Brain microvascular endothelial cell (primary cell): ENCODE measurements at places on chromosomes 4 and X.
A peak's percentile ranks its signal among the peaks of the same experiment; 100 is the strongest.

- DNase-seq, result no peak
These were observed 41.7 kb upstream of the CDKN2AIP start for GRCh38 chr4:183402771-183403170.

GRCh38 chrX:48558271-48558670 lies 16.0 kb upstream of the RBM3 start:
- peak; percentile 65 for DNase-seq

- DNase-seq, result no peak
These were observed 974.3 kb downstream of the FSTL5 start for GRCh38 chr4:161189286-161190134.

- DNase-seq, result no peak
These were observed 38.5 kb upstream of the POU3F4 start for GRCh38 chrX:83469551-83469950.

- peak; percentile 24 for DNase-seq
These were observed 2184.4 kb upstream of the AGA start for GRCh38 chr4:179626687-179627086.

GRCh38 chr4:22625311-22625710 lies 67.4 kb upstream of the GBA3 start:
- peak; percentile 17 for DNase-seq

GRCh38 chr4:121096629-121097028 lies 24.3 kb upstream of the NDNF start:
- DNase-seq, result no peak

GRCh38 chrX:132615391-132616131 lies 126.7 kb upstream of the MBNL3 start:
- peak; percentile 34 for DNase-seq

GRCh38 chr4:115154826-115155225 lies 41.4 kb upstream of the NDST4 start:
- no peak for DNase-seq

GRCh38 chr4:151459375-151459774 lies 50.4 kb downstream of the FHIP1A start:
- no peak for DNase-seq

DNA sequence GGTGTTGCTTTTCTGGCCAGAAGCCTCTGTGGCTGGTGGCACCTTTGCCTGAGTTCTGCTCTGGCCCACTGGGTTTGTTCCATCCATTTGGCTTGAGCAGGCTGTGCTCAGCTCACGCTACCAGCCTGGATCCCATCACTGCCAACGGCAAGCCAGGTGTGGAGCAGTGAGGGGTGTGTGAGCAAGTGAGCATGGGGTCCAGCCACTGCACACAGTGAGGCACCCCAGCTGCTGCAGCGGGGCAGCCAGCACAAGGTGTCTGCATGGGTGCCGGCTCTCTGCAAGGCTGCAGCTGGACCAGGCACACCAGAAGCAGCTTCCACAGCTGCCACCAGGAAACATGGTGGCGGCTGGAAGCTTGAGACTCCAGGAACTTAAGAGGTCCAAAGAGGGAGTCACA lies 46.8 kb downstream of the ARAP2 start:
- no peak for DNase-seq
